ENCODE measurements at places on chromosomes 6 and 20.

DNA sequence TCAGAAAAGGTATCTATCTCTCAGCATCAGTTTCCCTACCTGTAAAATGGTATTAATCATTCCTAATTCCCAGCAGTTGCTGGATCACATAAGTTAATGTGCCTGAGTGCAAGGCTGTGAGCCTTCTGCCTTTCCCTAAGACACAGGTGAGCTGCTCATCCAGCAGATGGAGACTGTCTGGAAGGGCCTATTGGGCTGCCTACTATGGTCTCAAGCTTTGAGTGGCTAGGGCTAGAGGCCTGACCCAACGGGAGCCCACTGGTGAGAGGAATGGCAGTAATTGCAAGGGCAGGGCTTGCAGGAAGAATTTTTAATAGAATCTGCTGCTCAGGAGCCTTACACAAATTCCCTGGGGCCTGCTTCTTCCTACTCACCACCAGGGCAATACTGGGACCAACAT, 4.3 kb downstream of the KHDC1 start:
- no peak for DNase-seq

GRCh38 chr20:35326021-35326739, 34.0 kb upstream of the FAM83C start:
- no peak for DNase-seq

DNA sequence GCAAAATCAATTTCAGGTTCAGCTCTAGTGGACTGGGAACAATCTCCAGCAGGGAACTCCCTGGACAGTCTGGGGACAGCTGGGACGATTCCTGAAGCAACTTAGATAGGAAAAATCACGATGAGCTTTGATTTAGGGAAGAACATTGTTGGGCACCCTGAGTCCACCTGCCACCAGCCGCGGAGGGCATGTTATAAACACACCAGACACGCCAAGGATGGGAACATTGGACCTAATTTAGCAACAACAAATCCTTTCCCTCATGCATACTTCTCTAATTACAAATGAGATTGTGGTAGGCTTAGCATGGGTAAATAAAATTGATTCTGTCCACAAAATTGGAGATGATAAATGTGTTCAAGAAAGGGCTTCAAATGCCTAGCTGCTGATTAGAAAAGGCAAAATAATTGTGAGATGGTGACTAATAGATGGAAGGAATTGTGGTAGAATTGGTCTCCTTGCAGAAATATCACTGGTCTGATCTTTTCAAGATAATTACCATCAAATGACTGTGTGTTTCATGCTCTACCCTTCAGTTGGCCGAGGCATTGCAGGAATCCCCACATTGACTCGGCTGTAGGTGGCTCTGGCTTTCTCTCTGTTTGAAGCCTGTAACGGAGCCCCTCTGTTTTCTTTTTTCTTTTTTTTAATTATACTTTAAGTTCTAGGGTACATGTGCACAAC, 6.1 kb upstream of the NANP start:
- no peak for DNase-seq

DNA sequence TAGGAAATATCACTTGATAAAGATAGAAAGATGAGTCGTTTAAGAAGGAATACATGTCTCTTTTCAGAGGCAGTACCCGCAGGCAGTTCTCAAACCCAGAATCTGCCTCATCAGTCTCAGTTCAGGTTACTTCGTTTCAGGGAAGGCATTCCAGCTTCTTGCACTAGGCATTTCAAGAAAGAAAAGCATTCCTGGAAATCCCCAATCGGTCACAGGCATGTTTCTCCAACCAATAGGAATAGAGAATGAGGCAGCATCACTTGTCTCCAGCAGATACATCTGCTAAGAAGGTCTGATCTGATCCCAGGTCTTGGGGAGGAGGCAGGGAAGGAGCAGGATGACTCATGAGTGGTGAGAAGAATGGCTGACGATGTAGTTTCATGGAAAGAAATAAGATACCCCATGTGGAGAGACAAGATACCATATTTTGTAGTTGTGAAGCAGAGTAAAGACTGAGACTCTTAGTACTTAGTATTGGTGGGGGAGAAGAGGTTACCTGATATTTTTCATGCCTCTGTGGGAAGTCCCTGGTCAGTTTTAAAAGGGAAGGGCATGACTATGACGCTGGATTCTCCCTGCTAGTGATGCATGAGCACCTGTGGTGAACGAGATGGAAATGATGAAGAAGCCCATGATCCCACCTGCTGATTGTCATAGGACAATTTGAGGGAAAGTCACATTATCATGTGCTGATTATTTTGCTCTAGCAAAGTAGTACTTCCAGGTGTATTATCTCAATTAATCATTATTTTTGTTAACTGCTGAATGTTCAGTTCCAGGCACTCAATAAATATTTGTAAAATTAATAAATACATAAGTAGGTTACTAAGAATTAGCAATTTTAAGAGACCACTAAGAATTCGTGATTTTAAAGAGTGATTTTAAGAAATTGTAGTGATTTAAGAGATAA, 20.3 kb upstream of the HLA-DRB1 start:
- no peak for DNase-seq

DNA sequence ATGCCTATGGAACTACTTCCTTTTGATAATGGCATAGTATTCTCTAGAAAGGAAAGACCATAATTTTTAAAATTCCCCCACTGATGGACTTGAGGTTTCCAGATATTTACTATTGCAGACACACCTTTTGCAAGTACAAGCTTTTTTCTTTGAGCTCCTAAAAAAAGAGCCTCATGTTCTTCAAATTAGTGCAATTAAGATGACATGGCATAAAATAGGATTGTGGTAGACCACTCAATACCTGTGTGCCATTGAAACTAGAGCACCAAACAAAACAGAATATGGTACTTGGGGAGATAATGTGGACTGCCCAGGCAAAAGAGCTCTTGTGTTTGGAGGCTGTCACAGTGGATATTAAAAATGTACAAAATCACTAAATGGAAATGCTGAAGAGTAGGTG, 19.0 kb upstream of the LAMA2 start:
- no peak for DNase-seq

DNA sequence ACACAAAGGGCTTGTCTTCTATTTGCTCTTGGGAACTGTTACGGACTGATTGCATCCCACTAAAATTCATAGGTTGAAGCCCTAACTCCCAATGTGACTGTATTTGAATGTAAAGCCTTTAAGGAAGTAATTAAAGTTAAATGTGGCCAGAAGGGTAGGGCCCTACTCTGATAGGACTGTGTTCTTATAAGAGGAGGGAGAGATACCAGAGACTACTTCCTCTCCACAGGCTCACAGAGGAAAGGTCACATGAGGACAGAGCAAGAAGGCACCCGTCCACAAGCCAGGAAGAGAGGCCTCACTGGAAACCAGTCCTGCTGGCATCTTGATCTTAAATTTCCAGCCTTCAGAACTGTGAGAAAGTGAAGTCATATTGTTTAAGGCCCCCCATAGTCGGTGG, 211.9 kb downstream of the CDH26 start:
- DNase-seq: no peak

DNA sequence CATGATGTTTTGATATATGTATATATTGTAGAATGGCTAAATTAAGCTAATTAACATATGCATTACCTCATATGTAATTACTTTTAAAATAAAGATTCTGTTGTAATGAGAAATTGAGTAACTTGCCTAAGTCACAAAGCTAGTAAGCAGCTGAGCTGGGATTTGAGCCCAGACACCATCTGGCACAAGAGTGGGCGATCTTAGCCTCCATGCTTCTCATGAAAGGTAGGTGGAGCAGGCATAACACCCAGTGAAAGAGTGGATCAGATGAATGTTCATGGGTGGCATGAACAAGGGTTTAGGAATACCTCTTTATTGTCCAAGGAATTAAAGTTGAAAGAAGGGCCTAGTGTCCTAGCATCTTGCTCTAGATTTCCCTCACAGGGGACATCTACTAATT, 365.4 kb downstream of the TFAP2B start:
- no peak for DNase-seq

DNA sequence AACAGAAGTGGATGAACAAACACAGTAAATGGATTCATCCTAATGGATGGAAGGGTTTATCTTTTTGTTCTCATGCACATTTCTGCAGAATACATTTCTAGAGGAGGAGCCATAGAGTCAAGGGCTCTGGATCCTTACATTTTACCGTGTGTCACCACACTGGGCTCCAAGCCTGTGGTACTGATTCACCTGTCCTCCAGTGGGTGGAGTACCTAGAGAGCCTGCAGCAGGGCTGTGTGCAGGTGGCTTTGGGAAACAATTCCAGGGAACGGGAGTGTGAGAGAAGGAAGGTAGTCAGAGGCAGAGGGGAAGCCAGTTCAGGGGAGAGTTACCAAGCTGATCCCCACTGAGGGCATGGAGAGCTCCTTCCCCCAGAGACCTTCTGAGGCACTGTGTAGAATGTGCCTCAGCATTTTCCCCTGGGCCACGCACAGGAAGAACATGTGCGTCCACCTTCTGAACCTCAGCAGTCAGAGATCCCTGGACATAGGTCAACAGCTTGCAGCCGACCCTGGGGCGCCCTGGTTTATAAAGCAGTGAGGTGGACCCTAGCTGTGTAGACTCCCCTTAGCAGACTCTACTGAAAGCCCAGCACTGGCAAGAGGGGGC, 85.3 kb upstream of the SLC22A23 start:
- DNase-seq: no peak

DNA sequence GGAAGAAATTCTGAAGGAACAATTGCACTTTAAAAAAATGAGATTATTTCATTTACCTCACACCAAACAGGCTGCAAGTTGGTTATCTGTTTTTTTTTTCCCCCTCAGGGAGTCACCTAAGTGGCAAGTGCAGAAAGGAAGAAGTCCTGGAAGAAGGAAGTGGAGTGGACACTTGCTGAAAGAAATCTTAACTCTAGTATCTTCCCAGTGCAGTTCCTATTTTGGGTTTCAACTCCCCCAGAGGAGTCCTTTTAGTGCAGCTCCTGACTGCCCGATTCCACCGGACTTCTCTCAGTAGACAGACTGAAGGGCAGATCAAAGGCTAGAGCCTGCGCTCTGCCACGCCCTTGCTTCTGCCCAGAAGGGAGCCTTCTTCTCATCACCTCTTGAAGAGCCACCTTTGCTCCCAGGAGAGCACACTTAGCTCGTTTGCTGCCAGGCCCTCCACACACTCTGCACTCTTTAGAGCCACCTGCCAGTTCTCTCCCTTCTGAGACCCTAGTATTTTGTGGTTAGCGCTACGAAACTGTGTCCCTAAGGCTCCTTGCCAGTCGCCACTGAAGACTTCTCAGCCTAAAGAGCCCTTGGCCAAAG, 4.9 kb downstream of the MTCL3 start:
- peak; percentile 93 for DNase-seq

DNA sequence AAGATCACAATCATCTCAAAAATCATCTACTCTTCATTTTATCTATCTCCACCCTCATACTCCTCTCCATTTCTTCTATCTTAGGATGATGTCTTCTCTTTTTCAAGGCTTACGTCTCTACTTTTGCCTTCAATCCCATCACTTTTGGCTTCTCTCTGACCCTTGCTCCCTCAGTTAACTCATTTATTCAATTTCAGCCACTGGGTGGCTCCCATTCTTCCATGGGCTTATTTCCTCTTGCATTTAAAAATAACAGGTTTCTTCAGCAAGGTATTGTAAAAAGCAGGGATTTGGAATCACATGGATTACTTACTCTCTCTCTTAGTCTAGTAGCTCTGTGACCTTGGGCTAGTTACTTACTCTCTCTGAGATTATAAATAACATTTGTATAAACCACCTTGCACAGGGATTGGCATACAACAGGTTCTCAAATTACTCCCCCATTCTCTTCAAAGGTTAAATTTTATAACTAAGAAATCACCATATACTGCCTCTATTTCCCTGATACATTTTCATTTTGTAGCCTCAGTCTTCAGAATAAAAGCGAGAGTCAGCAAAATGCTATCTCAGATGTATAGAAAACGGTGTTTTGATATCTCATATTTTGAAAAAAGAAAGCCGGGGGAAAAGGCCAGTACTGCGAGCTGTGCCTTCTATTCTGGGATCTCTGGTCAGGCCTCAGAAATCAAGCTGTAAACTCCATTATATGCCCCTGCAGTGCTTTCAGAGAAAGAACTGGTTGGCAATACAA, 5.5 kb downstream of the ZSCAN12 start:
- no peak for DNase-seq

GRCh38 chr20:5720696-5721095, 29.5 kb upstream of the SHLD1 start:
- no peak for DNase-seq

DNA sequence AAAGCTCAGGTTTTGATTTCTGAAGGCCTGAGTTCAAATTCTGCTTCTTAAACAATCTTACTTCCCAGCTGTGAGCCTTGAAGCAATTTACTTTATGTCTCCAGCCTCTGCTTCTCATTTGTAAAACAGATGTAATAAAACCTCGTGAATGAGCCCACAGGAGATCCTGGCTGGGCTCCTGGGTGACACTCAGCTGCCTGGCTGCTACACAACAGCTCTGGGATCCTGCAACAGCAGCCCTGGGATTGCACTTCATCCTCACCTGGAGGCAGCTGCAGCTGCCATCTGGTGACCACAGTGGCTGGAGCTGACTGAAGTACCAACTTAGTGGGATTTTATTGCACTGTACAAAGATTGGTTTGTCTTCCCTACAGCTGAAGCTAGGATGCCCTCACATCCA, 98.6 kb downstream of the NDUFAF5 start:
- no peak for DNase-seq

DNA sequence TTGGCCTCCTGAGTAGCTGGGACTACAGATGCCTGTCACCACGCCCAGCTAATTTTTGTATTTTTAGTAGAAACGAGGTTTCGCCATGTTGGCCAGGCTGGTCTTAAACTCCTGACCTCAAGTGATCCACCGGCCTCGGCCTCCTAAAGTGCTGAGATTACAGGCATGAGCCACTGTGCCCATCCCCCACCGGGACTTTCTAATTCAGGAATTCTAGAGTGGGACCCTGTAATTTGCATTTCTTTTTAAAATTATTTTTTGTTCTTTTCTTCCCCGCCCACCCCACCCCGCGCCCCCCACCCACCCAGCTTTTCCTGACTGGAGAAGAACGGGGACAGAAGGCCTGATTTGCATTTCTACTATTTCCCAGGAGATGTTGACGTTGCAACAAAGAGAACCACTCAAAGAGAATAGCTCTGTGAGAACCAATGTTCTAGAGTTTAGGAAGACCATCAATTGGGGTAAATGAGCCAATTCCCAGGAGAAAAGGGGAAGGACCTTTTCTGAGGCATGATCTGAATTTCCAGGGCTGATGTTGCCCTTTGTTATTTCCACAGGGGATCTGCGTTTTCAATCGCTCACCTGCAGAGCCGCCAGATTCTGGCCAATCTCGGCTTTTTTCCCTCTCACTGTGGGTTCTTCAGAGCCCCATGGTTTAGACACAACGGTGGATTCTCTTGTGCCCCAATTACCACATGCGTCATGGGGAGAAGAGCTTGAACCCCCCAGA, 33.2 kb upstream of the TFAP2C start:
- DNase-seq: no peak

DNA sequence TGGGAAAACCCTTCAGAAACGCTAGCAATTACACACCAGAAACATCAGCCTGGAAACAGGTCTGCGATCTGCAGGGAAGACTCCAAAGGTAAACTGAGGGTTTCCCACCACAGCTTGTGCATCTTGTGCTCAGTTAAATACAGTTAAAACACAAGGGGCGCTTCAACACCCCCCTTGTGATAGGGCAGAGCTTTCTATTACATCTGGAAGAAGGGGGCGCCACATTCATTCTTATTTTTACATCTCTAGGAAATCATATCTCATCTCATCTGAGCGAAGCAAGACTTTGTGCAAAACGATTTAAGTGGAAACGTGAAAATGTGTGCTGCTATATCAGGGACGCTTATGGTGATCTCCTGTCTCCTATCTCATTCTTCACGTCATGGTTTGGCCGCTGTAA, 58.5 kb downstream of the PRND start:
- no peak for DNase-seq

GRCh38 chr6:158376631-158377081, 64.4 kb downstream of the TULP4 start:
- no peak for DNase-seq

- DNase-seq: peak; percentile 76
These were observed 497.1 kb upstream of the ARID1B start for GRCh38 chr6:156280065-156280464.

All from DMS79 (cell line).